ENCODE measurements at places on chromosomes 7 and 10.

GRCh38 chr7:143415742-143416397, 7.2 kb upstream of the EPHA1 start:
- no peak for DNase-seq

- DNase-seq = no peak
These were observed 25.8 kb upstream of the FAM13C start for GRCh38 chr10:59387951-59388670.

DNA sequence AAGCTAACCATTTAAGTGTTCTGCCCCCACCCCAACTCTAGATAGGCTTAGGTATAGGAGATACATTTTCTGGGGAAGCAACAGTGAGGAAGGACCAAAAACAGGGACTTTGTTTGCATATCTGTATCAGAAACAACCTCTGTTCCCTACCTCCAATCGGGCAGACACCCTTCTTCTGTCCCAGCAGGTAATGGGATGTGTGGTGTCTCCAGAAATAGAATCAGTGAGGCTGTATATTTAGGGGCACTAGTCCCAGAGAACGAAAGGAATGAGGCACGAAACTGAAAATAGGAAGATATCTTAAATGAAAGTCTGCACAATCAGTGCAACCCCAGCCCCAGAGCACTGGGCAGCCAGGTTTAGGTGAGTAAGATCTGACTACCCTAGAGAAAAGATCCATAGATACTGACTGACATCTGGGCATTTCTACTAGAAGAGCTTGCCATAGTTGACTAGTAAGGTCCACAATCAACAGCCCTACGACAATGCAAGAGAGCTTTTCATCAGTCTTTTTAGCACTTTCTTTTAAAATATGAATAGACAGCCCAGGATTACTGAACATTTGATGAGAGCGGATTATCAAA, 28.1 kb downstream of the PLEKHA1 start:
- no peak for DNase-seq

- DNase-seq = no peak
These were observed 156.3 kb upstream of the C7orf33 start for GRCh38 chr7:148434181-148434757.

- no peak for DNase-seq
These were observed 210.5 kb downstream of the ARHGAP21 start for GRCh38 chr10:24513155-24513554.

DNA sequence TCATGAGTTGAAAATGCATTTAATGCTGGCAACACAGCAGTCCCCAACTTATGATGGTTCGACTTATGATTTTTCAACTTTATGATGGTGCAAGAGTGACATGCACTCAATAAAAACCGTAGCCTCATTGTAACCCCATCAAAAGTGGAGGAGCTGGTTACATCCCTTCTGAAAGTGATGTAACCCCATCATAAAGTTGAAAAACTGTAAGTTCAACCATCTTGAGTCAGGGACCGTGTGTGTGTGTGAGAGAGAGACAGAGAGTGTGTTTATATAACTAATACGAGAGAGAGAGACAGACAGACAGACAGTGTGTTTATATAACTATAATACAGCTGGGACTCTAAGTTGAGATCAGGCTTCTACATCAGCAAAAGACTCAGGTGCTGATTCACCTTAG, 21.0 kb downstream of the ANXA11 start:
- no peak for DNase-seq

DNA sequence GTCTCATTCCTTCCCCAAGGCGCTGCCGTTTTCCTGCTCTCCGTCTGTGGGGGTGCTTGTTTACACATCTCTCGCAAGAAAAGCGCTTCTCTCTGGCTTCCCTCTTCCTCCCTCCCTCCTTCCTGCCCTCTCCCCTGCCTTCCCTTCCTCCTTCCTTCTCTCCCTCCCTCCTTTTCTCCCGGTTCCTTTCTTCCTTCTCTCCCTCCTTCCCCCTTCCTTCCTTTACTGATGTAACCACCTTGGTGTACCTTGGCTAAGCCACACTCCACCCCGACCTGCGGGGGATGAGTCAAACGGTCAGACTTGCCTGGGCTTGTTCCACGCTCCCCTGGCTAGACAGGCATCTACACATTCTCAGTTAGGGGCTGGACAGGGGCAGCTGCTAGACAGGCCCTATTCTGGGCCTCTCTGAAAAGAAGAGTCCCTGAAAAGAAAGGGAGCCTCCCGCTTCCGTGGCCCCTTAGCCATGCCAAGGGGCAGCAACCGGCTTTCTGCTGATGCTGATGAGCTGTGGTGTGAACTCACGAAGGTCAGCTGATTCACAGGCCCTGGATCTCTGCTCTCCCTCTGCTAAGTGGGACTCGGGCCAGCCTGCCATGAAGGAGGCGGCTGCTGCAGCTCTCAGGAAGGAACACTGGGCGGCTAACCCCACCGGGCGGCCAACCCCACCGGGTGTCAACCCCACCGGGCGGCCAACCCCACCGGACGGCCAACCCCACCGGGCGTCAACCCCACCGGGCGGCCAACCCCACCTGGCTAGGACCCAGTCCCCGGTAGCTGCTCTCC, 216.8 kb downstream of the TCERG1L start:
- DNase-seq = no peak

DNA sequence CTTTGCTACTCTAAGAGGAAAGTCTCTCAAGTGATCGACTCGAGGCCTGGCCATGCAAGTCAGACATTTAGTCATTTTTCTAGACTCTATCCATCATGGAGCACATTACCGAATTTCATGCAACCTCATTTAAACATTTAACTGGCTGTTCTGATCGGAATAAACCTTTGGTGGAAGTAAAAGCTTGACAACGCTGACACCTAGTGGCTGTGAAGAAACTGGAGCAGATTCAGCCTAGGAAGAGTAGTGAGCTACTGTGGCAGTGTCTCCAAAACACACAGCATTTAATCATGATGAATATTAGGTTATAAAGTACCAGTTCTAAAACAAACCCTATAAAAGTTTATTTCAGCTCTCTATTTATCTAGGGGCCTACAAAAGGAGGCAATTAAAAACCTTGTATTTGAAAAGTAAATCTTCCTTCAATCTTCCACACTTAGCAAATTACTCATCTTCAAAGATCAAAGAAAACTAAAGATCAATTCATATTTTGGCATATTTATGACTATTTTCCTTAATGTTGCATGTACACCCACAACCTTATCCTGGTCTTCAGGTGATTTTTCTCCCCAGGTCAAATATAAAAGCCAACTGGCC, 175.0 kb downstream of the CTNNA3 start:
- peak; percentile 46 for DNase-seq

- no peak for DNase-seq
These were observed 218.3 kb upstream of the GRB10 start for GRCh38 chr7:51000956-51001355.

- no peak for DNase-seq
These were observed 272.4 kb upstream of the BMPER start for GRCh38 chr7:33632840-33633525.

- DNase-seq = no peak
These were observed 43.2 kb upstream of the NRP1 start for GRCh38 chr10:33377658-33378025.

- no peak for DNase-seq
These were observed 5.1 kb upstream of the NAMPT start for GRCh38 chr7:106289848-106290247.

- no peak for DNase-seq
These were observed 56.9 kb downstream of the HIBADH start for GRCh38 chr7:27605689-27606269.

DNA sequence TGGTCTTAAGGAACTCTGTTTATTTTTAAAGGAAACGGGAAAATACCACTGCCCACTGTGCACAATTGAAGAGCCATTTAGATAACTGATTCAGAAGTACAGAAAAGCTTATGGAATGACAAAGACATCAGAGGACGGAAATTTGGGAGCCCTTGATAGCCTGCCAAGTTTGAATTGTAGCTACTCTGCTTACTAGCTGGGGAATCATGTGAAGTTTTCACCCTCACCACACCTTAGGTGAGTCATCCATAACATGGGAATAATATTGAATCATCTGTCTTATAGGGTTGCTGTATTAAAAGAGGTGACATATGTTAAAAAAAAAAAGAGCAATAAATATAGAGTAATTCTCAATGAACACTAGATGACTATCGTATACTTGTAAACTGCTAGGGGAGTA, 1104.2 kb downstream of the GATA3 start:
- DNase-seq = no peak

DNA sequence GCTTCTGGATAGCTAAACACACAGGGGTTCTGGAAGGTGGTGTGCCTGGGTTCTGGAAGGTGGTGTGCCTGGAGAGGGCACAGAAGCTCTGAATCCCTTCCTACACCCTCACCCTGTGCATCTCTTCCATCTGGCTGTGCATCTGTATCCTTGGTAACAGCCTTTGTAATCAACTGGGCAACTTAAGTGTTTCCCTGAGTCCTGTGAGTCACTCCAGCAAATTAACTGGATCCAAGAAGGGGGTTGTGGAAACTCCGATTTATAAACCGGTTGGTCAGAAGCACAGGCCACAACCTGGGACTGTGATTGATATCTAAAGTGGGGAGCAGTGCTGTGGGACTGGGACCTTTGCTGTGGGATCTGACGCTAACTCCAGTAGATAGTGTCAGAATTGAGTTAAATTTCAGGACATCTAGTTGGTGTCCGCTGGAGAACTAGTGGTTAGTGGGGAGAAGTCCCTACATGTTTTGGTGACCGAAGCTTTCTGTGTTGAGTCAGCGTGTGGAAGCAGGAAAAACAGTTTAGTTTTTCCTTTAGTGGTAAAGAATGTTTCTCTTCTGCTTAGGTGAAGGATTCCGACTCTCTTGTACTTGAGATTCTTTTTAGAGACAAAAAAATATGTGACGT, 228.1 kb downstream of the BMPER start:
- no peak for DNase-seq

GRCh38 chr10:73816917-73817729, 5.7 kb upstream of the NDST2 start:
- DNase-seq = no peak

GRCh38 chr7:80140388-80140787, 5.8 kb downstream of the GNAI1 start:
- DNase-seq = no peak

- DNase-seq = no peak
These were observed 23.8 kb upstream of the CHN2 start for GRCh38 chr7:29170781-29171180.

DNA sequence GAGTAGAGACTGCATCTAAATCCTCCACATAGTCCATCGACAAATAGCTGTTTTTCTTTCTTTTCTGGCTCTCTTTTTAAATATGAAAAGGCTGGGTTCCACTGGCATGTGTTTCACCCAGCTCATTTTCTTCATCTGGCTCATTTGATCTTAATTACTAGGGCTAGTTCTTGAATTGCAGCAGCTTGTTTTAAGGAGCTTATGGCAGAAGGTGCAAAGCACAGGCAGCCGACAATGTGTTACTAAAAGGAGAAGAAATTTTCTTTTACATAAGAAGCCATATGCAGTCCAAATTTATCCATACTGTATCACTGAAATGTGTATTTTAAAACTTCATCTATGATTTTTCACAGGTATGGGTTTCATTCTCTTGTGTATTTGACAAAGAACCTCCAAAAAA, 205.6 kb upstream of the PTER start:
- DNase-seq = no peak

DNA sequence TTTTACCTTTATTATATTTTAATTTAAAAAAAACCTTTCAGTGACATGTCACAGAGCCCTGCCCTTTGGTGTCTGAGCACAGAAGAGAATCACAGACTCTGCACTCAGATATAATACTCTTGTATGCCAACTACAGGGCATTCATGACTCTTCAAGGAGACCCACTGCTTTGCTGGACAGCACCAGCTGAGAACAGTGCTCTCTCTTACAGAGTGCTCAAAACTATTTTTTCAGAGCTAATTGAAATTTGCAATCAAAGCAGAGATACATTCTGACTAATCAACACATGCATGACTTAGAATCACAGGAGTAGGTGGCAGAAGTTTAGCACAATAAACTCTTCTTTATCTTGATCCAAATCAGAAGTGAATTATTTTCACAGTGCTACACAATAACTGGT, 99.1 kb downstream of the OSBPL3 start:
- DNase-seq = no peak
